Dorsolateral prefrontal cortex (tissue), 122 donors: ENCODE measurements at places on chromosomes 4 and X.

- no peak for DNase-seq
Measured at GRCh38 chrX:153244767-153245166, 65.7 kb downstream of the MAGEA1 start.

DNA sequence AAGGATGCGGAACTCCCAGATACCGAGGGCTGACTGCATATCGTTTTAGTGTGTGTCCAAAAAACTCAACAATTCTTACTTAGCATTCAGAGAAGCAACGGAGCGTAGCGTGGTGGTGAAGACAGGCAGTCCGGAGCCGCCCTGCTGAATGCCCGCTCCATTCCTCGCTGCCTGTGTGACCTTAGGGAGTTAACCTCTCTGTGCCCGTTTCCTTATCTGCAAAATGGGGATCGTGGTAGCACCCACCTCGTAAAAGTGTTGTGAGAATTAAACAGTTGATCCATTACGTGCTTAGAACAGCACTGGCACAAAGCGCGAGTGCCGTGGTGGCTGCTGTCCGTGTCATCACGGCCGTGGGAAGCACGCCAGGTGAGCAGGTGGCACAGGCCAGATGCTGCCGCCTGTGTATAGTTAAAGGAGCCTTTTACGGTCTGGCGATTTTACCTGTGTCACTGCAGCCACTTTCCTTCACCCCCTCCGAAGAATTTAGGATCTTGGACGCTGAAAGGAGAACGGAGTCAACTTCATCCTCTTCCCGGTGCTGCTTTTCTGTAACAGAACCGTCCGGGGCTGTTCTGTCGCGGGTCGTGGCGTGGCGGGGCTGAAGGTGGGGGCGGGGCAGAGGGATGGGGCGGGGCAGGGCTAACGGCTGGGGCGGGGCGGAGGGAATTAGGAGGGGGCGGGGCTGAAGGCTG, 885 bp downstream of the CCDC110 start:
- DNase-seq = peak; percentile 65

DNA sequence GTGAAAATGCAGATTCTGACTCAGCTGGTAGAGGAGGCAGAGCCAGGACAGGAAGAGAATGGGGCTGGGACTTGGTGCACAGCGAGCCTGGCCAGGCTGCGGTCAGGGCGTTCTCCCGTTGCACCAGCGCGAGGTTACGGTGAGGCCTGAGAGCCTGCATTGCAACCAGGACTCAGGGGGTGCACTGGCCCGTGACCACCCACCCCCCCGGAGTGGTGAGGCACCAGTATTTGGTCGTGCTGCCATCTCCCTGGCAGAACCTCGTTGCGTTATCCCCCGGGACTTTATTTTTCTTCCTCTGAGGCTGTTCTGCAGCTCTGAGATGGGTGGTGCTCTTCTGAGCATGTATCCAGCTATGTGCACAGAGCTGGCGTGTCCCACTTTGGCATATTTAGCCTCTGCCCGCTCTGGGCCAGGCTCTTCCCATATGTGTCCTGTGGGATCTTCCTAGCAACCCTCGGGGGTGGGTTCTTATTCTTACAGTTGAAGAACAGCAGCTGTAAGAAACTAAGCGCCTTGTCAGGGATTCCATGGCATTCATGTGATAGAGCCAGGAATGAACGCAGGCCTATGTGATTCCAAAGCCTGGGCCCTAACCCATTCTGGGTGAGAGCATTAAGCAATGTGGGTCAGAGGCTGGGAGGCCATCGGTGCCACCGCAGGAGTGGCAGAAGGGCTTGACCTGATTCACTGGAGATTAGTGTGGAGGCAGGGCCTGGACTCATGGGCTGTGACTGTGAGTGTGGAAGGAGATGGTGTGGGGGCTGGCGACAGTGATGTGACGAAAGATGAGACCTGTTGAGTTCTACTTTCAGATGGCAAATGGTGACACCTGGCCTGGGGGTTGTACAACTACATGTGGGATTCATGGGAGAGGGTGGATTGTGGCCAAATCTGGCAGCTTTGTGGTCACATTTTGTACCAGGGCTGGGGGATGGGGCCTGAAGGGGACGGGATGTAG, 3.1 kb downstream of the TADA2B start:
- DNase-seq = peak; percentile 26

DNA sequence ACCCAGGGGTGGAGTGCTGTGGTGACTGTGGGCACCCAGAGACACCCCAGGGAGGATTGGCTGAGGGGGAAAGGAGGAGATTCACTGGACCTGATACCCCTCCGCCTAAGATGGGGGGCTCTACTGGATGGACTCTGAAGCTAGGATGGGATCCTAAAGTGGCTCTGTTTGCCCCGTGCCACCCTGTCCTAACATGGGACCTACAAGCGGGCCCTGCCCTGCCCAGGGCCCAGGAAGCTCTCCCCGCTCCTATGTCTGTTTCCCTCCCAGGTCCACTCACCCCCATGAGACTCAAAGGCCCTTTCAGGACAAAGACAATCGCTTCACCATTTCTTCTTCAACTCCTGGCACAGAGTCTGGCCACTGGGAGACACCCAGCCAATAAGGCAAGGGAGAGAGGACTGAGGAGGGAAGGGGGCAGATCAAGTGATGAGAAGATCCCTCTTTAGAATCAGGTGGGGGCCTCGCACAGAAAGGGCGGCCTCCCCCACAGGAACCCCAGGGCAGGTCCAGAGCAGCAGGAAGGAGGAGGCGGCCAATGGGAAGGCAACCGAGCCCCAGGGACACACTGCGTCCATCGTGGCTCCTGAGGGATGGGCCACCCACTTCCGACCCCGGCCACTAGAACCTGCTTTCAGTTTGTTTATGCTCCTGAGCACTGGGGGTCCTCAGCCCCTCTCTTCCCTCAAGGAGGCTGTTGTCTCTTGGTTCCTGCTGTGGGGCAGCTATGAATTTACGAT, 155.4 kb downstream of the AFAP1 start:
- no peak for DNase-seq

GRCh38 chrX:150361070-150361776, 1.9 kb upstream of the MAMLD1 start:
- DNase-seq = no peak

DNA sequence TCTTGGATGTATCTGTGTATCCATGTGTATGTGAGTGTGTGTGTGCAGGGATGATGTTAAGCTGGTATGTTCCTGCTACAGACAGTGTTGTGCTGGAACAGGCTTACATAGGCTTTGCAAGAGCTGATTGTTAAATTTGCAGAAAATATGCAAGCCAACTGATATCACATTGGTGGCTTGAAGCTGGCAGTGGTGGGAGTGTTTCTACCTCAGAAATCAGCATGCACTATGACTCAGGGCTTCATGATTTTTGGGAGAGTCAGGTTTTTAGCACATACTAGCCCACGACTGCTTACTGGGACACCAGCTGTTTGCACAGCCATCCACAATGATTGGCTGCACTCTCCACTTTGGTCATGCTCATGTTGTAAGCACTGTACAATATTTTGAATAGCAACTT, 261.8 kb downstream of the DHX15 start:
- DNase-seq = no peak

DNA sequence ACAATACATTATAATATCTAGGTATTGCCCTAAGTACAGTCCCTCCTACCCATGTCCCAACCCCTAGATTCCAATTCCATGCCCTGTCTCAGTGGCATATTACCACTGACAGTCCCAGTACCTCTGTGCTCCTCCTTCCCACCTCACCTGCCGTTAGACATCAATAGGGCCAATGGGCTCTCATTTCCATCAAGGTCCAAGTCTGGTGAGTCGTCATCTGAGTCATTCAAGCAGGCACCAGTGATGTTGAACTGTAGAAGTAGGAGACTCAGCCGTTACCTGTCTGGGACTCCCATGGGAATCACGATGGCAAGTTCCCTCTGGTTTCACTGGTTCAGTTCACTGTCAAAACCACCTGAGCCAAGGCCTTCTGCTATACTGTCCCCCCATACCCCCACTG, 51.7 kb downstream of the PHF8 start:
- DNase-seq = no peak

DNA sequence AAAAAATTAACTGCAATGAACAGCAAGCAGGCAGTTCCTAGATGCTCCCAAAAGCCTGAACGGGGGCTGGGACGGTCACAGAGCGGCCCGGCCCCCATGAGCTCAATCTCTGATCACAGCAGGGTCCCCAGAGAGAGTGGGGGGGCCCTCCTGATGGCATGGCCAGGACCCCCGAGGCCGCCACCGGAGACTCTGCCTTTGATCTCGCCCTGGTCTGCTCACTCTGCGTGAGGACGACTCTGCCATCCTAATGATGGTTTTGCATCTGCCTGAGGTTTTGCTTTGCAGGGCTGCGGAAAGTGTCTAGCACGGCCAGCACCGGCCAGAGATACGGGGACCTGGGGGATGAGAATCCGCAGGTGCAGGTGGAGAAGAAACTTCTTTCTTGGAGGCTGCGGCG, 103.8 kb downstream of the SHOX start:
- DNase-seq = no peak

DNA sequence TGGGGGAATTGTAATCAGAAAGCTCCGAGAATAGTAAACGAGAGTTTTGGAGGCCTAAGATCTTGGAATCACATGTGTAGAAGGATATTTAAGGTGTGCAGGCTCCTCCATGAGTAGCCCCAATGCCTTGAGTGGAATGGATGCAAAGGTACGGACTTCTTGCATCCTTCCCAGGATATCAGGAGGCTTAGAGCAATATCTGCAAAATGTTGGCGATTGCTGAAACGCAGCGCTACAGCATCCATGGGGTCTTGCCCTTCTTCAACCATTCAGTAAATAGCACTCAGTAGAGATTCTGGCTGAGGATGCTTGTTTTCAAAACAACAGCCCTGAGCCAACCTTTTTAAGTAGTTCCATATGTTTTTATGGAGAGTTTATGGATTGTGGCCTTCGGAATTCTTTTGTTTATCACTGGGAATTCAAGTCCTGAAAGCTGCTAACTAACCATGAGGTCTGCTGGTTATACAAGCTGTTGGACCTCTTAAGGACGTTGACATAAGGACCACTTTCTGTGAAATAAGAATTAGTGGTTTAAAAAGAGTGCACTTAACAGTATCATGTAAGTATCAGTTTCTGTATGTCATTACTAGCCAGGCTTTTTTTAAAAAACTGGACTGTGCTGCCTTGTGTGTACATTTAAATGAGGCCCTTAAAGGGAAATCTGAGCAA, 228.8 kb upstream of the PGRMC2 start:
- DNase-seq = no peak

GRCh38 chrX:73400136-73400748, 46.6 kb upstream of the CDX4 start:
- DNase-seq = no peak

GRCh38 chrX:73457306-73457705, 10.5 kb downstream of the CDX4 start:
- DNase-seq = no peak

GRCh38 chr4:77225022-77225421, 68.0 kb downstream of the CCNG2 start:
- no peak for DNase-seq

DNA sequence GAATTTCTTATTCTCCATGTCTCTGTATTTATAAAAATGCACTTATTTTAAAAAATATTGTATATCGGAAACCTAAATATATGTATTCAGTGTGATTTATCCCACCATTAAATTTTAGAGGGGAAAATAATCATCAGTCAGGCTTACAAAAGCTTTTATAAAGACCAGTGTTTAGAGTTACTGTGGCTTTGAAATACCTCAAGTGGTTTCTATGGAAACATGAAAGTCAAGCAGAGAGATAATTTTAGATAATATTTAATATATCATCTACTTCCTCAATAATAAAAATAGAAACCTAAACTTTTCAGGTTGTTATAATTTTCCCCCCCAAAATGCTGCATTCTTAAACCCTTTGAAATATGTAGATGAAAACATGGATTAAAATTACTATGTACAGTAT, 332.9 kb upstream of the PITX2 start:
- no peak for DNase-seq

DNA sequence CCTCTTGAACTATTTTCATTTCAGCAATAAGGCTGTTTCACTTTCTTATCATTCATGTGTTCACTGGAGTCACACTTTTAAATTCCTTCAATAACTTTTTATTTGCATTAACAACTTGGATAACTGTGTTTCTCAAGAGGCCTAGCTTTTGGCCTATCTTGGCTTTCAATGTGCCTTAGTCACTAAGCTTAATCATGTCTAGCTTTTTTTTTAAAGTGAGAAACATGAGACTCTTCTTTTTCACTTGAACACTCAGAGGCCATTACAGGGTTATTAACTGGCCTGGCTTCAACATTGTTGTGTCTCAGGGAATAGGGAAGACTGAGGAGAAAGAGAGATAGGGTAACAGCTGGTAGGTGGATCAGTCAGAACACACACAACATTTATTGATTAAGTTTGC, 64.0 kb upstream of the VCX2 start:
- no peak for DNase-seq

GRCh38 chr4:85928775-85929591, 430.9 kb downstream of the MAPK10 start:
- no peak for DNase-seq

- DNase-seq = no peak
Measured at GRCh38 chr4:188218392-188218791, 79.2 kb downstream of the TRIML1 start.

DNA sequence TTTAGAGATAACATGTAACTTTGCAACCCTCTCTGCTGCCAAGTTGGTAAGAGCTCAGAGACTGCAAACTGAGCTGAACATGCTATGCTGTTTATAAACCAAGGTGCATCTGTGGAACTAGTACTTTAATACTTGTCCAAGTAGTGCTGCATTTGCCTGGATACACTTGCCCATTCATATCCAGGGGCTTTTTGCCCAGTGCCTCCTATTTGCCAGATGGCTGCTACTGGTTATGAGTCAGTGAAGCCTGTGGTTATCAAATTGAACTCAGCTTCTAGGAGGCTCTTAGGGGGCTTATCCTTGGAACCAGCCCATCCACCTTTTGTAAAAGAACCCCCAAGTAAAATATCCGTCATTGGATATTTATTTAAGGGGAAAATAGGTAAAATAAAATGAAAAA, 79.6 kb downstream of the AFF2 start:
- no peak for DNase-seq

DNA sequence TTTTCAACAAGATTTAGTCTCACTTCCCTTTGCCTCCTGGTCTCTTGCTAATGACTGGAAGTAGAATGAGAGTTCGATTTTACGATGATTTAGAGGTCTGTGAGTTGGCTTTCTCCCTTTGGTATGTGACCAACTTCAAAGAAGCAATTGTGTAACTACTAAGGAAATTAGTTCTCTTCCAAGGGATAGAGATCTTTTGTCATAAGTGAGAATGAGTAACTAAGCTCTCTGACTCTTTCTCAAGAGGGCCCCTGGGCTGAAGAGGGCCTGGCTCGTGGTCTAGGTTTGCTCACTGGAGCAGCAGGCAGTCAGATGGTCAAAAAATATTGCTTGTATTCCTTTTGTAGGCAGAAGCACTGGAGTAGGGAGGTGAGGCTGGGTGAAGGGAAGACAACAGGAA, 176.3 kb downstream of the ENOX2 start:
- DNase-seq = no peak

- no peak for DNase-seq
Measured at GRCh38 chrX:5402461-5402860, 826.2 kb downstream of the NLGN4X start.

DNA sequence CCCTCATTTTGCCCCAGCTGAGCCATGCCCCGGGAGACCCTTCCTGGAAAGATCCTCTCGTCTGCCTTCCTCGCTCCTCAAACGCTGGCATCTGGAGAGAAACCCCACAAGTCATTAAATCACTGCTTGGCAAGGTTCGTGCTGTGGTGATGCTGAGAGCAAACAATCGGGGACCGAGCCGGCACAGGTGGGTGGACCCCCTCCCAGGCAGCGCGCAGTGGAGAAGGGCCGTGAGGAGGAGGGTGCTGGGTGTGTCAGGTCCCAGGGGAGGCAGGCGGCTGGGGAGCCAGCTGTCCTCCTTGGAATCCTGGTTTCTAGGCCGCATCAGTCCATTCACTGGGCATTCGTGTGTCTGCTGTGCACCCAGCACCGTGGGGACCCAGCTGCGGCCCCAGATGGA, 64.9 kb upstream of the PSAPL1 start:
- no peak for DNase-seq

- no peak for DNase-seq
Measured at GRCh38 chrX:125405339-125405738, 85.7 kb downstream of the TEX13C start.
